ENCODE measurements at places on chromosomes 3 and 15.

DNA sequence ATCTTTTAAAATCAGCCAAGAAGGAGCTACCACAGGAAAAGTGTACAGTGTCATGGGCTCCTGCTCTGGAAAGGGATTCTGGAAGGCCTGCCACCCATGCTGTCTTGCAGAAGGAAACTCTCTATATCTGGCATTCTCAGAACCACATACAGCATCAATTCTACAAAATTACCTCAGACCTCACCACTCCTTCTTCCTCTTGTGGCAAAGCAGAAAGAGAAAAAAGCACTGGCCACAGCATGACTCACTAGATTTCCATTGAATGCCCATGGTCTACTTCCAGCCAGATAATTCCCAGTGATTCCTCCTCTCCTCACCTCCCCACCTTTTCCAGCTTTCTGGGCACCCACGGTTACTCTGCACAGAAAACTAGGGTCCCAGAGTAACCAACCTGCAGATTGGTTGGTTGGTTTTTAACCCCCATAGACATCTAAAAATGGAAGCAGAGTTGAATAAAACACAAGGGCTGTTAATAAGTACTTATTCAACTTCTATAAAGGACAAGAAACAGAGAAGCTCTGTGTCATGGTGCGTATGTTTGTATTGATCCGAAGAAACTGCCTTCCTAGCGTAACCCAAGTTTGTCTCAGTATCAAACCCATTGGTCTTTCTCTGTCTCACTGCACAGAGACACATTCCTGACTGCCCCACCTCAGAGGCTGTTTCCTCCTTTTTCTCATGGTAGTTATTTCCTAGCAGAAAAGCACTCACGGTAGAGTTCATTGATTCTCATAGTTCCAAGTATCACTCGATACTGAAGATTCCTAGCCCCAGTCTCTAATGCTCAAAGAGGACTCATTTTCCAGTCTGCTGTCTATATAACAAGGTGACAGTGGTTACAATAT is 67.7 kb downstream of the LDHAL6B start:
- DNase-seq: peak; percentile 84

DNA sequence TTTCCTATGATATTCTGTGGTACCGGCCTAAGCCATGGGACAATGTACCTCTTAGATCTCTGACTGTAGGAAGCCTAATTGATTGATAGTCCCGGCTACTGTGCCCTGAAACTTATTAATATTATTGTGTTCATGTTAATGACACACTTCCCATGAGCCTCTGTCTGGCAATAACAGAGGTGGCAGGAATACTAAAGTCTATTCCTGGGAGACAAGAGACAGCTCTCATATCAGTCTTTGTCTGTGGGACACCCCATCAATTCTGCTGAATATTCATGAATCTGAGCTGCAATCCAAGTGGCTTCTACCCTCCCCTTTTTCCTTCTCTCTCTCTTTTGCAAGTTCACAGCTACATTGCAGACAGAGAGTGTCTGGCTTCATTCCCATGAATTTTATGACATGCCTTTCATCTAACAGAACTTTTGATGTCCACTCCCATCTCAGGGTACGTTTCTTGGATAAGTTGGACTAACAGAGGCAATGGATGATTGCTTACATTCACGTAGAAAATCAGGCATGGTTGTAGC is 907.5 kb downstream of the ZPLD1 start:
- no peak for DNase-seq

DNA sequence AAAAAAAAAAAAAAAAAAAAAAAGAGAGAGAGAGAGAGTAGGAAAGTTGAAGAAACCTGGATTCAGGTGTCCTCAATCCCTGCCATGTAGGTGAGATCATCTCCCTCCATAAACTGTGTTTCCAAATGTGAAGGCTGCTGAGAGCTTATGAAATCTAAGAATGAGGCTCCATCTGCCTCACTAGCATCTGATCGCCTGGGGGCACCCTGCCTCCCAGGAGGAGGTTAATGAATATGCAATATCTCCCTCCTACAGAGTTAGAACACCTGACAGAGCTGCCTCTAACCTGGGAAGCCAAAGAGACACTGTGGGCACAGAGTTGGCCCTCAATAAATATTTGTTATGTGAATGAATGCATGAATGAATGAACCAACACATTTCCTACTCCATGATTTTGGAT is 23.8 kb upstream of the ZNF148 start:
- DNase-seq: peak; percentile 43

DNA sequence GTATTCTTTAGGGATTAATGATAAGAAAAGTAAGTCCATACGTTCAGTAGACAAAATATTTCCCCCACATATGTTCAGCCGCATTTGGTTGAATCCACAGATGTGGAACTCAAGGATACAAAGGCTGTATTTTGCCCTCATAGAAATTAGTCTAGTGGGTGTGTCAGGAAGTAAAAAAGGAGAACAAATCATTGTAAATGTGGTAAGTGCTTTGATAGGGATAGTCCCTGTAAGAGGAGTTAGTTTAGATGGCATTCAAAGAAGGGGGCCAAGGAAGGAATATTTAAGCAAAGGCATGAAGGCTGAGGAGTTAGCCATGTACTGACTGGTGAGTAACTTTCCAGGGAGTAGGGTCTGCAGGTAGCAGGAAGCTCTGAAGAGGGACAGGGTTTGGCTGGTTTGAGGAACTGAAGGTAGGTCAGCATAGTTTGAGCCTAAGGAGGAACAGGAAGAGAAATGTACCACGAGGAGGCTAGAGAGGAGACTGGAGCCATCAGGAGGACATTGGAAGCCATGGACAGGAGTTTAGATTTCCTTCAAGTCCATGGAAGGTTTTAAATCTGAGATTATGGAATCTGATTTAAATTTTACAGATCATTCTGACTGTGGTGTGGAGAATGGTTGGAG is 98.8 kb downstream of the MME start:
- DNase-seq: no peak

- peak; percentile 4 for DNase-seq
Measured at GRCh38 chr15:23397779-23398178, 43.2 kb downstream of the GOLGA8S start.

DNA sequence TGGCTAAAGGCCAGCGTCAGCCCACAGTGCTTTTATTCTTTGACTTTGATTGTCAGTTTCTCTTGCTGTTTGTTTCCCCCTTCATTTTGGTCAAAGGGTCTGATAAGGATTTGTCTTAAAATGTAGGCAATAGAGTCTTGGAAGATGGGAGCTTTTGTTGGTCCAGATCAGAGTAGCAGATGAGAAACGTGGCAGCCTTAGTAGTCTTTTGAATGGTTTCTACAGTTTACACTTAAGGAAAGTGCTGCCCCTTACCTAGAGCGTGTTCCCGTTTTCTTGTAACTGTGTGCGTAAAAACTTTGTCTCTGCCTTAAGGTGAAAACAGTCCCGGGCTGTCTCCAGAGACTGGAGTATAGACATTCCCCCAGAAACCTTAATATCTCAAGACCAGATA is 630 bp downstream of the LXN start:
- DNase-seq: no peak
